Ascending aorta (tissue), 2 donors: ENCODE measurements at places on chromosomes 1 and 21. TPM values are rescaled to one million over a fixed set of nuclear protein-coding genes. Genes with fewer than 3 reads are reported as not detected.

GRCh38 chr1:168161459-168161858 lies 17.3 kb upstream of the TIPRL start:
- no peak overlapping the region for H3K4me3 ChIP-seq

- no peak for DNase-seq
- H3K27ac ChIP-seq, result no peak overlapping the region
- H3K27me3 ChIP-seq, result no peaks in the 10 kb centered on the region
- H3K36me3 ChIP-seq, result no peaks in the 10 kb centered on the region
These were observed 8.0 kb upstream of the RLF start for GRCh38 chr1:40153073-40153770.

GRCh38 chr1:46804926-46805325 lies 6.1 kb downstream of the CYP4B1 start:
- no peaks in the 10 kb centered on the region for H3K4me1 ChIP-seq
- H3K4me3 ChIP-seq, result no peak overlapping the region
- no peaks in the 10 kb centered on the region for H3K36me3 ChIP-seq
- H3K27ac ChIP-seq, result peak overlapping the region; percentile 76
- DNase-seq, result no peak

GRCh38 chr1:151288502-151288901 lies 6.4 kb downstream of the ZNF687 start:
- no peak overlapping the region for H3K4me3 ChIP-seq
- no peak for DNase-seq
- peaks cover 2% of the 10 kb centered on the region for H3K4me1 ChIP-seq
- H3K27ac ChIP-seq, result no peak overlapping the region
- H3K27me3 ChIP-seq, result no peaks in the 10 kb centered on the region
- H3K36me3 ChIP-seq, result peaks cover 82% of the 10 kb centered on the region

The OLFML3 gene
- total RNA-seq, result 26.4 TPM

DNA sequence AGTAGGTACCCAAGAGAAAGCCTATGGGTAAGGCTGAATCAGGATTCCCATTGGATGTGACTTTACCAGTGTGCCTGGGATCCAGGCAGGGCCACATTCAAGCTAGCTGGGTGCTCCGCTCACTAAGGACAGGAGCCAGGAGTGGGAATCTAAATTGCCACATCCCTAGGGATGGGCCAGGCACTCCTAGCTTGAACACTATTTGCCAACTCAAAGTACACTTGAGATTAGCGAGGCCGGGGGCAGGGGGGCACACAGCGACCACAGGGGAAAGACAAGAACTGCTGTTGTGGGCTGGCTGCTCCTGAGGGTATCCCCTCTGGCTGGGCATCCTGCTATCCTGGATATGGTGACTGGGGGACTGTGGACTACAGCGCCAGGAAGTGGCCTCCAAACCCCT lies 4.3 kb downstream of the SLC45A3 start:
- no peaks in the 10 kb centered on the region for H3K36me3 ChIP-seq
- no peak overlapping the region for H3K27ac ChIP-seq
- no peaks in the 10 kb centered on the region for H3K27me3 ChIP-seq

DNA sequence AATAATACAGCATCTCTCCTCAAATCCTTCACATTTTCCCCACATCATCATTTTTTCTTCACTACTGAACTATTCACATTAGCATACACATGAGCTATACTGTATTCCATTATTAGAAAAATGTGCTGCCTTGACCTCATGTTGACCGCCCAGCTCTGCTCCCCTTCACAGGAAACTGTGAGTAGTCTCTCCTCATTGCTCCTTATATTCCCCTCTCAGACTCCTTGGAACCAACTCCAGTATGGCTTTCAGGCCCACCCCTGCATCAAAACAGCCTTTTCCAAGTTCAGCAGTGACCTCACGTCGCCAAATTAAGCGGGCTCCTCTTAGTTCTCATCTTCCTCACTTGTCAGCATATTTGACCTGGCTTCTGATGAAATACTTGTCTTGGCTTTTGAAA lies 59.2 kb upstream of the SPAG17 start:
- no peak for DNase-seq
- H3K4me3 ChIP-seq, result no peak overlapping the region
- H3K27ac ChIP-seq, result no peak overlapping the region

The TMCC2 gene
- total RNA-seq, result 5.2 TPM

GRCh38 chr1:150720098-150720497 lies 597 bp downstream of the HORMAD1 start:
- H3K36me3 ChIP-seq, result no peaks in the 10 kb centered on the region
- no peaks in the 10 kb centered on the region for H3K4me1 ChIP-seq
- H3K27me3 ChIP-seq, result no peaks in the 10 kb centered on the region
- no peak overlapping the region for H3K4me3 ChIP-seq

The PACC1 gene
- total RNA-seq, result 0.85 TPM

The HES2 gene
- not detected for total RNA-seq

DNA sequence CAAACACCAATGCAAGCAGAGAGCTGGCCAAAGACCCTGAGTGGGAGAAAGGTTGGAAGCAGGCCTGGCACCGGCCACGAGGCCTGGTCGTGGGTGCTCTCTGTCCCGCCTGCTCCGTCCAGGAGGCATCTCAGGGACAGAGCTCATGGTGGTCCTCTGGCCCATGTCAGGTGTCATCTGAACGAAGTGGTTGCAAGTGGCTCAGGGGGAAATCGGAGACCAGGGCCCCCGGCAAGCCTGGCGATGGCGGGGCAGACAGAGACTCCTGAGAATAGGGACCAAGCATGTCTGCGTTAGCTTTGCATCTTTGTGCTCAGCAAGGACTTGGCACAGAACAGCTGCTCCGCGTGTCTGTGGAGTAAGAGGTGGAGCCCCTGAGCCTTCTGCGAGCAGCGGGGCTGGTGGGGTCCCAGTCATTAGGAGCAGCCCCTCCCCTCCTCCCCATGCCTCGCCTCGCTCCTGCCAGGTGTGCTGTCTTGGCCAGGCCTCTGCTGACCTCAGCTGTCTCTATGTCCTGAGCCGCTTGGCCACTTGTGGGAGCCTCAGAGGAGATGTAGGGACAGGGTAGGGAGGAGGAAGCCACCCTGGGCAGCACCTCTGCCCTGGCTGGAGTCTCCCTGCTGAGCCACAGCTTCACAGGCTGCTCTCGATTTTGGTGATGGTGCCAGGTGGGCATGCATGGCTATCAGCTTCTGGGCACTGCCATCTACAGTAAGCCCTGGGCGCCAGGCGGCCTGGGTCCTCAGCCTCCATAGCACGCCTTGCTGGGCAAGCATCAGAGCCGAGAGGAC lies 362.9 kb upstream of the VAMP3 start:
- H3K36me3 ChIP-seq, result no peaks in the 10 kb centered on the region
- no peaks in the 10 kb centered on the region for H3K27me3 ChIP-seq
- no peak overlapping the region for H3K27ac ChIP-seq
- no peaks in the 10 kb centered on the region for H3K4me1 ChIP-seq

DNA sequence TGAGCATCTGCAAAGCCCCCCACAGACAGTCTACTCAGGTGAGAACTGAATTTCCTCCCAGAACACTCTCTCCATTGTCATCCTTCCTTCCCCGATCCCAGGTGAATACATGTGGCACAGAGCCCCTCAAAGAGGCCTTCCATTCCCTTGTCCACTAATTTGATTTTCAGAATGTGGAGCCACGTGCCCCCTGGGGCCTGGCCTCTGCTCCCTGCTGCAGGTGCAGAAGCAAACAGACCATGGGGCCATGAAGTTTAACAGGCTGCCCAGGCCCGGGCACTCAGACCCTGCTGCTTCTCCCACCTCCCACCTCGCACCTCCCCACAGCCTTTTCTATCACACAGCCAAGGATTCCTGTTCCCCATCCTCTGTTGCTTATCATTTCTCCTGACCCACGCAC lies 243.8 kb upstream of the RAB4A start:
- no peak for DNase-seq
- H3K4me3 ChIP-seq, result no peak overlapping the region
- peaks cover 4% of the 10 kb centered on the region for H3K4me1 ChIP-seq
- no peak overlapping the region for H3K27ac ChIP-seq
- no peaks in the 10 kb centered on the region for H3K36me3 ChIP-seq
- H3K27me3 ChIP-seq, result no peaks in the 10 kb centered on the region

DNA sequence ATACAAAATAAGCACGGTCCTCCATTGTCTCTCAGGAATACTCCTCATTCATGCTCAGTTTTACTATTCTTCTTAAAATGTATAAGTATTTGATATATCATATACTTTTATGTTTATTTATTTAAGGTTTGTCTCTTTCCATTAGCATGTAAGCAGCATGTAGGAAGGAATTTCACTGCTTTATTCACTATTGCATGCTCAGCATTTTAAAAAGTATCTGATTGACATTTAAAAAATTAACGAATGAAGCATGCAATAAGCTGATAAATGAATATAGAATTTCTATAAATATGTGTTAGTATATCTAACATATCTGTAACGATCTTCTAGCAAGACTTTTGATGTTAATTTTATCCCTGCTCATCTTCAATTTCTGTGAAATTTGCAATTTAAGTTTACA lies 402.7 kb upstream of the BRINP3 start:
- no peak overlapping the region for H3K27ac ChIP-seq
- H3K4me3 ChIP-seq, result no peak overlapping the region
- no peaks in the 10 kb centered on the region for H3K4me1 ChIP-seq
- no peak for DNase-seq

GRCh38 chr1:98651116-98651632 lies 10.3 kb upstream of the SNX7 start:
- no peaks in the 10 kb centered on the region for H3K4me1 ChIP-seq
- H3K4me3 ChIP-seq, result no peak overlapping the region
- no peaks in the 10 kb centered on the region for H3K36me3 ChIP-seq
- H3K27me3 ChIP-seq, result no peaks in the 10 kb centered on the region
- H3K27ac ChIP-seq, result no peak overlapping the region

The LIPI gene
- not detected for total RNA-seq

The WNT2B gene
- 4.8 TPM for total RNA-seq

The RASAL2 gene
- 57.5 TPM for total RNA-seq

DNA sequence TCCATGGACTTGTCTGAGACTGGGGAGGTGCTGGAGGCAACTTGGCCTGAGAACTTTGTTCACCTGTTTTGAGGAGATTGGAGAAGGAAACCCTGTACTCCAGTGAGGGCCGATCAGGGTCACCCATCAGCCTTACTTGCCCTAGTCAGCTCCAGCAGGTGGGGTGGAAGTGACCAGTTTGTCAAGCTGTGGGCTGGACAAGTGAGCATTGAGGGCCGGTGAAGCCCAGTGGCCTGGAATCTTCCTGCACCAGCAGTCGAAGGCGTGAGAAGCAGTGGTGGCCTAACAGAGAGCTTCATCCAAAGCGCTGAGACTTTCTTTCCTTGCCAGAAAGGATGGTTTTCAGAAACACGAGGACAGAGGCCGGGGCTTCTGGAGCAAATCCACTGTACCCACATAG lies 9.6 kb downstream of the SLC37A1 start:
- H3K27ac ChIP-seq, result no peak overlapping the region
- no peak for DNase-seq
- no peaks in the 10 kb centered on the region for H3K27me3 ChIP-seq
- H3K36me3 ChIP-seq, result peaks cover 10% of the 10 kb centered on the region
- no peak overlapping the region for H3K4me3 ChIP-seq

GRCh38 chr21:42781971-42782722 lies 97.2 kb downstream of the WDR4 start:
- no peaks in the 10 kb centered on the region for H3K27me3 ChIP-seq
- H3K4me3 ChIP-seq, result no peak overlapping the region

GRCh38 chr1:55618199-55618598 lies 403.0 kb upstream of the USP24 start:
- H3K36me3 ChIP-seq, result no peaks in the 10 kb centered on the region
- no peak overlapping the region for H3K27ac ChIP-seq
- no peaks in the 10 kb centered on the region for H3K4me1 ChIP-seq
- H3K4me3 ChIP-seq, result no peak overlapping the region

DNA sequence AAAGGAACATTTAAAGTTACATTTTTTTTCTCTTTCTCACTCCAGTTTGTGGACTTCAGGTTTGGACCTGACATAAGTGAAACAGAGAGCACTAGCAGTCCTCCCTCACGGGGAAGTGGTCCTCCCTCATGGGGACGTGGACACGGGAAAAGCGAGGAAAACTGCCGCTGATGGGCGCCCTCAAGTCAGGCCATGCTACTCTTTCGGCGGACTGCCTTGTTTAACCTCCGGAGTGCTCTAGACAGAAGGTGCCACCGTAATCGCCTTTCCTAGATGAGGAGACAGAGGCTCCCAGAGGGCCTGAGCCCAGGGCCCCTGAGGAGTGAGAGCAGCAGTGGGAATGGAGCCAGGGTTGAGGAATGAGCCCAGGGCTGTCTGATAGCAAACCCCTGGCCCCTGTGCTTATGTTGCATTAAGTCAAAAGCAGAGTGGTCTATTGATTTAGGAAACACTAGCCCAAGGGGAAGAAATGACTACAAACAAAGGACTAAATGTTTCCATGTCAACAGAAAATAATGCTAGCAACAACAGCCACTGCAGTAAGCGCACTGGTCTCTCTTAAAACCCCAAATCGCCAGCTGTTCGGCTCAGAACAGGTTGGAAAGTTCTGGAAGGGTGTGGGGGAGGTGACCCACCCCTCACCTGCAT lies 84.1 kb downstream of the DMRTB1 start:
- no peak for DNase-seq
- no peak overlapping the region for H3K4me3 ChIP-seq
- no peaks in the 10 kb centered on the region for H3K4me1 ChIP-seq
- no peaks in the 10 kb centered on the region for H3K36me3 ChIP-seq
- H3K27me3 ChIP-seq, result no peaks in the 10 kb centered on the region
- no peak overlapping the region for H3K27ac ChIP-seq

DNA sequence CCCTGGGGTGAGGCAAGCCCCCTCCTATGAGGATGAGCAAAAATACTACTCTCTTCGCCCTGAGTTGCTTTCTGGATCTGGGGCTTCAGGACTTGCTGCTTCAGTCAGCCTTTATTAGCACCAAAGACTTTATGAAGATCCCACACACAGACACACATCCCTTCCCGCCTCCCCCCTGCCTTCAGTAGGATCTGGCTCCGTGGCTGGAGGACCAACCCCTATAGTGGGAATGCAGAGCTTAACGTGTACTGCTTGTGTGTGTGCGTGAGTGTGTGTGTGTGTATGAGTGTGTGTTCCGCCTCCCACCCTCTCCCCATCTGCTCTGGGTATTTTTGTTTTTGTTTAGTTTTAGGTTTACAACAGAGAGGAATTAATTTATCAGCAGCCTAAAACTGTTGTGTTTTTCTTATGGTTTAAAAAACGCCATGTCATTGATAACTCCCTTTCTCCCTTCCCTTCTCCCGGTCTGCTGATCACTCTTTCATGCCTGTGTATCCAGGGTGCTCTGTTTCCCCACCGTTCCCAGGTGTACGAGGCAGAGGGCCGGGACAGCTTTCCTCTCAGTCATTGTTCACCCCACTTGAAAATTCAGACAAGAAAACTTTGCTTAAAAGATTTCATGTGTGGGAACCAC lies 27.5 kb upstream of the ZFP69B start:
- H3K36me3 ChIP-seq, result no peaks in the 10 kb centered on the region
- no peak for DNase-seq
- H3K4me1 ChIP-seq, result peaks cover 4% of the 10 kb centered on the region
